CD8-positive, alpha-beta memory T cell (primary cell): ENCODE measurements at places on chromosomes 13 and 19.

DNA sequence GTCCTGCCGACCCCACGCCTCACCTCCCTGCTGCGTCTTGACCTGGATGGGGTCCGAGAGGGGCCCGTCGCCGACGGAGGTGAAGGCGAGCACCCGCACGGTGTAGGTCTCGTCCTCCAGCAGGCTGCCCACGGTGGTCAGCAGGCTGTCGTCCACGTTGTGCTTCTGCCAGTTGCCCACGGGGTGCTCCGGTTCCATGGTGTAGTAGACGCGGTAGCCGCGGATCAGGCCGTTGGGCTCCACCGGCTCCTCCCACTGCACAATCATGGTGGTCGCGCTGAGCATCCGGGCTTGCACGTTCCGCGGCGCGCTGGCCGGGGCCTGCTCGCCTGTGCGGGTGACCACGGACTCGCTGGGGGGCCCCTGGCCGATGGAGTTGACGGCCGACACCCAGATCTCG is 96.7 kb downstream of the PTPRS start:
- DNase-seq: no peak

DNA sequence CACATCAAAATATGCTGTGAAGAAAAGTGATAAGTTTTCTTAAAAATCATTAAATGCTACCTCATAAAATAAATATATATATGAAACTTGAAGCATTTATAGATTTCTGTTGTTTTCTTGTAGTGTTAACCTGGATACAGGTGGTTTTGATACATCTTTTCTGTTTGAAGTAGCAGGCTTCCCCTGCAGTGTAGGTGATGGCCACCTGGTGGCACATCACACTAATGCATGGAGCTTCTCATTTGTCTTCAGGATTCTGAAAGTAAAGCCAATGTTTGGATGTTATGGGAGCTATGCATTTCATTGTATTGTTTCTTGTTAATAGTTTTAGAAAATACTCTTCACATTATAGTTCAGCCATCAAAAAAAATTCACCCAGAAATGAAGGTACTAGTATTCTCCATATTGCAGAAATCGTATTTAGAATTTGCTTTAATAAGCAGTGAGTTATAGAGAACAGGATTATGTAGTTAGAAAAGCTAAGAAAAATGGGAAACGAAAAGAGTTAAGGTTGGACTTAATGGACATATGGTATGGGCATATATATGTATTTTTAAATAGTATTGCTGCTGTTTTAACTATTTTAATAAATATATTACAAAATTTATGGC is 18.7 kb downstream of the GPR180 start:
- DNase-seq: no peak

DNA sequence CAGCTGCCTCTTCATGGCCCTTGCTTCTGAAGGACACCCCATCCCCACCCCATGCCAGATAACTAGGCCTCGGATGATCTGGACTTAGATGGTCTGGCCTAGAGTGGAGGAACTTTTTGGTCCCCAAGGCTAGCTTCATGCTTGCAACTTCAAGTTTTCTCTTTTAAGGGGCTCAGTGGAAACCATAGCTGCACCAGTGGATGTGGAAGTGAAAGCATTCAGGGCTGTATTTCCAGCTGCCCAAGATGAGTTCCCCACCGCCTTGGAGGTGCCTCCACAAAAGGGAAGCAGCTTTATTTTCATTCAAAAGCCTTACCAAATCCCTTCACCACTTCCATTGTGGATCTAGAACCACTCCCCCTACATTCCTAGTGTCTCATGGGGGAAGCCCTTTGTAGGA is 17.6 kb upstream of the GSX1 start:
- no peak for DNase-seq

GRCh38 chr13:44031555-44031954 is 151.9 kb downstream of the LACC1 start:
- DNase-seq: no peak

GRCh38 chr19:1967087-1967608 is 26.2 kb downstream of the CSNK1G2 start:
- DNase-seq: peak; percentile 58

- DNase-seq: no peak
These were observed 51.5 kb downstream of the RASA3 start for GRCh38 chr13:114080739-114081561.

DNA sequence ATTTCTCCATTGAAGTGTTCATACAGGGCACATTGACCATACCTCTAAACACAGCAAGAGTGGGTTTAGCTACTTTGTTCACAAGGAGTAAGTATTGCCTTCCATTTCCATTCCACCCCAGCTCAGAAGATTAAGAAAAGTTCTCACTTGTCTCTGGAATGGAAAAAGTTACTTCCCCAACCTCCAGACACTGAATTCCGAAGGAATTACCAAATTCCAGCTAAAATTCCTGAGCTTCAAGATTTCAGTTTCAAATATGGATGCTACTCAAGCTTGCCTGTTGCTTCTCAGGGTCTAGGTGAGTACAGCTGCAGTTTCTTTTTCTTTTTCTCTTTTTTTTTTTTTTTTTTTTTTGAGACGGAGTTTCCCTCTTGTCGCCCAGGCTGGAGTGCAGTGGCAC is 33.6 kb downstream of the TEX26 start:
- DNase-seq: no peak

DNA sequence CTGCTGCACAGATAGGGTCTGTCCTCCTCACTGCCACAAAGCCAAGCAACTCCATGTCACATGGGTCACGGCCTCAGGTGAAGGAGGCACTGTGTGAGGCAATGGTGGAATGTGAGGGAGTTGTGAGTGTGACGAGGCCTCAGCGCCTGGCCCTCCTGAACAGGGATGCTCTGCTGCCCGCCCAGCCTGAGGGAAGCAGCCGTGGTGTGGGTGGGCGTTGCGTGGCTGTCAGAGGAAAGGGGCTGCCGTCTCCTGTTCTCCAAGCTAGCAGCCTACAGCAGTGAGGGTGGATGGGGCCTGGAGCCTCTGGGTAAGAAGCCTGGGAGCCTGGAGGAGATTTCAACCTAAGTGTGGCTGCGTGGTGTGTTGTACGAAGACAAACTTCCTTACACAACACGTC is 125.0 kb downstream of the COL4A1 start:
- no peak for DNase-seq

- DNase-seq: no peak
These were observed 31.8 kb upstream of the RFXAP start for GRCh38 chr13:36787181-36787580.

- no peak for DNase-seq
These were observed 415.0 kb downstream of the FOXO1 start for GRCh38 chr13:40251343-40252032.

DNA sequence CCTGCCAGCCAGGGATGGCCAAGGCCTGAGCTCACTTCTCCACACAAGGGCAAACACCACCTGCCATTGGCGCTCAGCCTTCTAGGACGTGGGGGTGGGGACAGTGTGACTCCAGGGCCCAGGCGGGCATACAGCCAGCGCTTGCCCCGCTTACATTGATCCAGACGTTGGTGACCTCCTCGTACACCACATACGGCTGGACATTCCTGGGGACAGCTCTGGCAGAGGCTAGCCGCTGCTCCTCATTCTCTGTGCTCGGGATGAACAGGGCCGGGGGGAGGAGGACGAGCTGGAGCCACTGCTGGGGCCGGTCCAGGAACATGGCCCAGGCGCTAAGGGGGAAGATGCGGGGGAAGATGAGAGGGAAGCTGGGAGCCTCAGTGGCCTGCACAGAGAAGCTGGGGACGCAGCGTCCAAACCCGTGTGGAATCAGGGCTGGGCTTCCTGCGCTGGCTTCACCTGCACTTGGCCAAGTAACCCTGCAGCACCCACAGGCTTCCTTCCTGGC is 25.1 kb upstream of the MYDGF start:
- no peak for DNase-seq

DNA sequence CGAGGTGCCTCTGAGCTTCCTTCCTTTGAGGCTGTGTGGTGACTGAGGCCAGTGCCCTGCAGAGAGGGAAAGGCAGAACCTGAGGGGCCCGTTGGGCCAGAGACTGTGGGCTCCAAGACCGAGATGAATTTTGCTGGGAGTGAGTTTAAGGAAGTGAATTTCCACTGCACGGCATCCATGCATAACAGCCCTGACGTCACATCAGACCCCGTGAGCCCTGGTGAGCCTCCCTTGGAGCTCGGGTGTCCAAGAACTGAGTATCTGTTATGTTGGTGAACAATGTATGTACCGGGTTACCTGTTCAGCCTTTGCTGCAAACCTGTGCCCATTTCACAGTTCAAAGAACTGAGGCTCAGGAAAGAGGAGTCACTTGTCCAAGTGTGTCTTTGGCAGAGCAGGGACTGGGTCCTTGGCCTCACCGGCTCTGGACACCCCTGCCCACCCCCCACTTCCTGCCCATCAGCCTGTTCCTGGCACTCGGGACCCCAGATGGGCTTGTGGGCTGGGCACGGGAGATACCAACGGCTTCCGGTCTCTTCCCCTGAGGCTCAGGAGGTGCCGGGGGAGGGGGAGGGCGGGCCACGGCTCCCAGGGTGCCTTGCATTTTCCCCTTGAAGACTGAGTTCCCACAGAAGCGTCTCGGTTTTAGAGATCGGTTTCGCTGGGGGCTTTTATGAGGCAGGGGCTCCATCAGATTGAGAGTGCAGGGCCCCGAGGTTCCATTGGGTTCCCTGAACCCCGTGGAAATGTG is 33.7 kb downstream of the NFILZ start:
- peak; percentile 18 for DNase-seq

DNA sequence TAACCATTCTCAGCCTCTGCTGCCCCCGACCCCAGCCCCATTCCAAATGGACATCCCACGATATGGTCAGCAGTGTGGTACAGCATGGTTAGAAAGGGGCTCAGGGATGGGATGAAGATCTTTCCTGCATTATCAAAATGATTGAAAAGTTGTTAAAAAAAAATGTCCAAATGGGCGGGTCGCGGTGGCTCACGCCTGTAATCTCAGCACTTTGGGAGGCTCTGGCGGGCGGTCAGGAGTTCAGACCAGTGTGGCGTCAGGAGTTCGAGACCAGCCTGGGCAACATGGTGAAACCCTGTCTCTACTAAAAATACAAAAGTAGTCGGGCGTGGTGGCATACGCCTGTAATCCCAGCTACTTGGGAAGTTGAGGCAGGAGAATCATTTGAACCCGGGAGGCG is 54.3 kb upstream of the ZNF254 start:
- no peak for DNase-seq

DNA sequence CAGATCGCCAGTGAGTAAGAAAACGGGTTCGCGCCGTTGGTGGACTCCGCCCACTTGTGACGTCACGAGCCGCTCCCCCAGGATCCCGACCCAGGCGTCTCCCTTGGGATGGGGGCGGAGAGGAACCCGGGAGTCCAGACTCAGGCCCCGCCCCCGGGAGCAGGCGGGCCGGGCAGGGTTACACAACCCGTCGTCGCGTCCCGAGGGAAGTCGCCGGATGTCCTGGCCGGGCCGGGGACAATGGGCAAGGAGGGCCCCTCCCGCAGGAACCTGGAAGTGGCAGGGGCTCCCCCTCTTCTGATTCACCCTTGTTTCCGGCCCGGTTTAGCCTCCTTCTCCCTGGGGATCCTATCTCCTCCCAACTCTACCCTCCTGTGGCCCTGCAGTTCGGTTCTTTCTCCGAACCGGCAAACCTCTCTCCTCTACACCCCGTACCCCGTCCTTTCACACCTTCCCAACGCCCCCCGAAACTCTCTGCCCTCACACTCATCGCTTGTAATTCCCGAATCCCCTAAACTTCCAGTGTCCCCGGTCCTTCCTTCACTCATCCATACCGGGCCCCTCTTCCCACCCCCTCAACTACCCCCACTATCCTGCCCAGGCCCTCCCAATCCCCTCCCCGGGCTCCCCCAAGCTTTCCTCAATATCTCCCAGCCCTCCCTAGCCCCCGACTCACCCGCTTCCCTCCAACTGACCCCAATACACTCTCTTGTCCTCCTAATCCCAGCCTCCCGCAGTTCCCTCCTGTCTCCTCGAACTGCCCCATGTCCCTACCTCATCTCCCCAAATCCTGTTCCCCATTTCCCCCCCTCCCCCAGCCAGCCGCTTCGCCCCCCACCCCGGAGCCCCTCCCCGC is 20.0 kb upstream of the ERCC1 start:
- DNase-seq: peak; percentile 68

DNA sequence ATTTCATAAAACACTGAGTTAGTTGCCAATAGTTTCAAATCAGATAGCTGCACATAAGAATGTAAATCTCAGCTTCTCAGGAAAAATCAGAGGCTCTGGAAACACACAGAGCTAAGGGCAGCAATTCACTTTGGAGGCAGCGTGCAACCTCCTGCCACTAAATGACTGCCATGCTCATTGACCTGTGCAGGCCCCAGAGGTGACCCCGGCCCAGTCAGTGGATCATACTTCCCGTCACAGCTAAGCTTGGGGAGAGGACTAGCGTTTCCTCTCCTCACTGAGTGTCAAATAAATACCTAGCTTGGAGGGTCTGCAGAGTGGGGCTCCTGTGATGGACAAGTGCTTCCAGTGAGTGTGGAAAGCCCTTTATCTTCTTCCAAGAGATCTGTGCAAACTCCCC is 67.2 kb downstream of the UQCRFS1 start:
- DNase-seq: no peak

- DNase-seq: no peak
These were observed 113.2 kb downstream of the TM9SF2 start for GRCh38 chr13:99614465-99614885.
